Left lung (tissue), 14 donors: ENCODE measurements at places on chromosomes 7 and 10. TPM values are rescaled to one million over a fixed set of nuclear protein-coding genes. Genes with fewer than 3 reads are reported as not detected.

DNA sequence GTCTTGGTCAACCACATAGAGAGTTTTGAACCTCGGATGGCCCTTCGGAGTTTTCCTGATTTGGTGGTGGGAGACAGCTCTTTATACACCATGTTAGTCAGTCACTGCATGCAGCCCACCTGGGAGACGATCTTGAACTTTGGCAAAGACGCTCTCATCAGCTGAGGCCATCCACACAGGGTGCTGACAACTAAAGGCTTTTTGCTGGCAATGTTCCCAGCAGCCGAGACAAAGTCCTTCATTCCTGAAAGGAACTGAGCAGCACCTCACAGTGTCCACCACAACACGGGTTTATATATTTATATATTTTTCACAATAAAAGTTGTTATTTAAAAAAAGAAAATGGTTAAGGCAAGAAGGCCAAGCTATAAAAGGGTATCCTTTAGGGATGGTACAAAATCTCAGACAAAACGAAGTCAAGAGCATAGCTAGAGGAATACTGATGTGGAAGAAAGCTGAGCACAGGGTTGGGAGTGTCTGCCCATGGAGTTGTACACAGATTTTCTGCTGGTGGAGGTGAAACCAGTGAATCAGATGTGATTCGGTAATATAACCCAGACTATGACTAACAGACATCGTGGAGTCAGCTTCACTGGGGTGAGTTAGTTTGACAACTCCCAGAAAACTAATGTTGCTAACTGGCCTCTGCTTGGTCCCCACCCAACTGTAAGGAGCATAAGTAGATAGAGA is 27.4 kb upstream of the CAPZA2 start:
- no peak for DNase-seq

- no peak for DNase-seq
These were observed 1.3 kb downstream of the C10orf90 start for GRCh38 chr10:126669168-126669567.

GRCh38 chr7:137985897-137986251 is 16.0 kb downstream of the CREB3L2 start:
- no peak for DNase-seq

- peak; percentile 80 for DNase-seq
These were observed 15.3 kb upstream of the SUN1 start for GRCh38 chr7:816751-817671.

GRCh38 chr10:129759214-129760002 is 204.7 kb downstream of the EBF3 start:
- no peak for DNase-seq

GRCh38 chr10:16857419-16857818 is 40.2 kb upstream of the RSU1 start:
- no peak for DNase-seq

- no peak for DNase-seq
These were observed 125.8 kb downstream of the FAM107B start for GRCh38 chr10:14648946-14649345.

DNA sequence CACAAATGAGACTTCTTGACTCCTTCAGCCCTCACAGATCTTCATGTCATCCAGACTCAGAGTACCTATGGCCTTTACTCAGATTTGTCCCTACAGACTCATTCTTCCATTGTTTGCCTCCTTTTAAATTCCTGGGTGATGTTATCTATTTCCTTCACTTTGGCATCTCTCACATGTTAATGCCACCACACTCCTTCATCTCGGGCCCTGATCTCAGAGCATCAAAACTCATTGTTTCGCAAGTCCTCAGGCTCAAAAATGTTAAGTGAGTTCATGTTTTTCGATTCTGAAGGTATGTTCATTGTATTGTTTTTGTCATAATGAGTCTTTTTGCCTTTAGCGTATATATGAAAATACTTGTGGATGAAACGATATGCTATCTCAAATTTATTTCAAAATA is 62.3 kb upstream of the AHR start:
- no peak for DNase-seq

GRCh38 chr7:111029141-111029572 is 61.8 kb upstream of the LRRN3 start:
- no peak for DNase-seq

DNA sequence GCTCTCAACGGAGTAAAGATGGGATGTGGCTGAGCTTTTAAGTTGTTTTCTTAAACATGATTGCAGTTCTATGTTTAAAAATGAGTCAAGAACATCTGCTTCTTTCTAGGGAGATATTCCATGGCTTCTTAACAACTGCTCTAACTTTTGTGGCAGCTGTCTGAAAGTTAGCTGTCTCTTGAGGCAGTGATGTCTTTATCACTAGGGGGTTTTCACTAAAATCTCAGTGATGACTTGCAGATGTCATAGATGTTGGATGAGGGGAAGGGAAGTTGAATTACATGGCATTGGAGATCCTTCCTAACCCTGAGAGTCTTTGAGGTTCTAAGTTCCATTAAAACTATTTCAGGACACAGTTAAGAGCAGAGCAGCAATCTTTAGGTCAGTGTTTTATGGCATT is 43.5 kb downstream of the PRKG1 start:
- no peak for DNase-seq

DNA sequence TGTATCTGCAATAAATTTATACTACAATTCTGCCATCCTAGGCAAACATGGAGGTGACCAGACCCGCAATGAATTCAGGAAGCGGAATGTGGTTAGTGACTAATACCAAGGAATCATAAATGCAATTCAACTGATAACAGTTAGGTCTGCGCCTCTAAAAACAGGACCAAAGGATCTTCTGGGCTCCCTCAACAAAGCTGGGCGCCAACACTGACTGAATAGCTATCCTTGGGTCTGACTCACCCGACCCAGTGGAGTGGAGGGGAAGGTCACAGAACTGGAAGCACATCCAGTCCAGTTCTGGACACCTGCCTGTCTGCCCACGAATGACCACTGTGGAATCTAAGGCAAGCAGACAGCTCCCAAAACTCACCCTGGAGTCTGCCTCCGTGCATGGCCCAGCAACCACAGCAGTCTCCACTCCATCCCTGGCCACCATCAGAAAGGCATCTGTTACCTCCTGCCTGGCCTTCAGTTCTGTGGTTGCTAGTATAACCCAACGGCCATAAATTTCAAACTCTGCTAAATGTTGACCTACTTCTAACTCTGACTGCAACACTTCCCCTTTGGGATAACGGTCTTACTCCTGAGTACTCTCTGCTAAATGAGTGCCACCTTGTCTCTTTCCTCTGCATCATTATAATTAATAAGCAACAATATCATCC is 43.0 kb upstream of the DLX6 start:
- DNase-seq: peak; percentile 19

DNA sequence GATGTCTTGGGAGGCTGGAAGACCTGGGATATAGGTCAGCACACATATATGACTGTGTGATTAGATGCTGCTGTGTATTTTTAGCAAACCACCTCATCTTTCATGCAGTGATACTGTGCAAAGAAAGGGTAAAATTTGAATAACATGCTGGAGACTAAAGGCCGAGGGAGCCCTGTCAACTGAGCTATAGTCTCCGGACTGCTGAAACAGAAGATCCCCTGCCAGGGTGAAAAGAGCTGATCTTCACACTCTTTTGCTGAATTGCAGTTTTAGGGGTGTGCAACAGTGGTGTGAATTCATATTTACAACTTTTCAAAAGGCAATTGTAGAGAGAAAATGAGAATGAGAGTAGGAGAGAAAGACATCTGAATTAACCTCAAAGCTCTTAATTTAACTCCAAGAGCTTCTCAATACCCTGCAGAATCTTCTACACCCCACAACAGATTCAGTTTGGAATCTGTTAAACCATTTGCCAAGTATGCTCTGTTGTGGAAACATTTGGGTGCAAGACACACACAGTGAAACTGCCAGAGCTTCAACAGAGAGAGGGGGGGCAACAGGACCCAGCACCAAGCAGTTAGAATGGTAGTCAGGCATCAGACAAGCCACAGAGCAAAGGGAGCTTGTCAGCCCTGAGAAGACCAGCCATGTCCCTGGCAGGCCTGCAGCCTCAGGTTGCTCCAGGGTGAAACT is 190.1 kb upstream of the STK17A start:
- no peak for DNase-seq

GRCh38 chr7:102253973-102254370 is 32.7 kb upstream of the SH2B2 start:
- DNase-seq: no peak

DNA sequence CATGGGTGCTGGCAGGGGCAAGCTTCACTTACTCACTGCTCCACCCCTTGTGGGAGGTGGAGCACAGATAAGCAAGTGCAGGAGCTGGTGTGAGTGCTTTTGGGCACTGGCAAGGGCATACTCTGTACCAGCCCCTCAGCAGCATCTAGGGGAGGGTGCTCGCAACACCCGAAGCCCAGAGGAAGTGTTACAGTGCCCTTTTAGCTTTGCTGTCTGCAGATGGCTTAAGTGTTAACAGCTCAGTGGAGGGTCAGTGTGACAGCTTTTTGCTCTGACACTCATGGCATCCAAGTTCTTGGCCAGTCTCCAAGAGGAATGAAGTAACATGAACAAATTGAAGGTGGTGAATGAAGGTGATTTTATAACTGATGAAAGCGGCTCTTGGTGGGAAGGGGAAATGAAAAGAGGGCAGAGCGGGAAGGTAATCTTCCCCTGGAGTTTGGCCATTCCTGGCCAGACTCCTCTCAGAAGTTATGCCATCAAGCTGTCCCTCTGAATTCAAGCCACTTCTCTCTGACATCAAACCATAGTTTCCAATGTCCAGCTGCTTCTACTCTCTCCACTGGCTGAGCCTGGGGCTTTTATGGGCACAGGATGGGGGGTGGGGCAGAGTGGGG is 862.5 kb downstream of the KCNMA1 start:
- DNase-seq: no peak

DNA sequence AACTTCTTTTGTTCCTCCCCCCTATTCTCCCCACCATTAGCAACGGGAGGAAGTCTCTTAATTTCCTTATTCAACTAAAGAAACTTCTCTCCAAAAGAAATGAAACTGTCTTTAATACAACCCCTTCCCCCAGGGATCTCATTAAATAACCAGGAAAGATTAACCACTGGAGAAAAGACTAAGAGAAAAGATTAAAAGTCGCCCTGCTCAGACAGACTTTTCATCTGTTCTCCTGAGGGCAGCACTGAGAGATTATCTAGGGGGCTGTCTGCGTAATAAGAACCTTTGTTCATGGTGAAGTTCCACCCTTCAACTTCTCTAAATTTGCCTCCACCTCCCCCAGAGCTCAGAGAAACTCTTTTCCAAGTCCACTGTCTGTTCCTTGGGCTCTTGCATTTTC is 105.5 kb downstream of the HGF start:
- no peak for DNase-seq

GRCh38 chr10:45443101-45444009 is 69.3 kb downstream of the ALOX5 start:
- no peak for DNase-seq

DNA sequence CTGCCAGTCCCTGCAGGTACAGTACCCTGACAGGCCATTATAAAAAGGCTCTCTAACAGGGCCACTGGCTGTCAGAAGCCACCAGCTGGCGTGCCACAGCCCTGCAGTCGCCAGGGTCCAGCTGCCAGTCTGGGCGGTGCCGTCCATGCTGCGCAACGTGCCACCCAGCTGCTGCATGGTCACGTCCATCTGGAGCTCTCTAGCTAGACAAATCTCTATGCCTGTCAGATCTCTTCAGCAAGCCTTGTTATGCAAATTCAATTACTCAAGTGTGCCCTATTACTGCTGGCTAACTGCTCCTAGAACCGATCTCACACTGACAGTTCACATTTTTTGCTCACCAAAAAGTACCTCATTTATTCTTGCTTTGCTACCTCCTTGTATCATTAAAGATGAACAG is 75.9 kb downstream of the HIBADH start:
- DNase-seq: no peak

GRCh38 chr7:51123322-51124019 is 193.1 kb downstream of the COBL start:
- no peak for DNase-seq

TRPV6 gene
- 8.5 TPM for polyA plus RNA-seq

SPDYE16 gene
- polyA plus RNA-seq: 4.9 TPM

RGR gene
- not detected for polyA plus RNA-seq
